Stimulated activated CD4-positive, alpha-beta T cell treated with anti-CD3 and anti-CD28 coated beads, Interleukin-12 subunit alpha, Interleukin-12 subunit beta, amount 100 ng/mL, for 24 hours (primary cell): ENCODE measurements at places on chromosomes 12 and 14.

GRCh38 chr12:91327889-91328288 lies 145.3 kb upstream of the DCN start:
- DNase-seq = no peak

GRCh38 chr12:24864796-24865125 lies 84.1 kb downstream of the BCAT1 start:
- no peak for DNase-seq

GRCh38 chr14:64950889-64951288 lies 8.3 kb upstream of the GPX2 start:
- no peak for DNase-seq

DNA sequence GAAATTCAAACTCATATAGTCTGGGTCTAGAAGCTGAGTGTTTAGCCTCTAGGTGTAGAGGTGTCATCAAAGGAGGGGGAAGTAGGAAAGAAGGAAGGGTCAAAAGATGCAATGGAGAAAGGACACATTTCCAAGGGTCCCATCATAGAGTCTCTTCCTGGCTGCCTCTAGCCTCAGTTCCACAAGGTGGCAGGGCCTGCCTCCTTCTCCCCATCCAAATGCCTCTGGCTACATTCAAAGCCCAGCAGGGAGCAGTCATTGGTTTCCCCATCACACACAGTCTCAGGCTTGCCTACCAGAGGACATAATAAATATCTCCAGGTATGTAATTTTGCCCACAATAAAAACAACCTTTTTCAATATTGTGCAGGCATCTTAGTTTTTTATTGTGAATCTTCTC lies 2.1 kb upstream of the CCT2 start:
- DNase-seq = no peak

GRCh38 chr12:123532808-123533649 lies 490 bp downstream of the RILPL1 start:
- DNase-seq = no peak

DNA sequence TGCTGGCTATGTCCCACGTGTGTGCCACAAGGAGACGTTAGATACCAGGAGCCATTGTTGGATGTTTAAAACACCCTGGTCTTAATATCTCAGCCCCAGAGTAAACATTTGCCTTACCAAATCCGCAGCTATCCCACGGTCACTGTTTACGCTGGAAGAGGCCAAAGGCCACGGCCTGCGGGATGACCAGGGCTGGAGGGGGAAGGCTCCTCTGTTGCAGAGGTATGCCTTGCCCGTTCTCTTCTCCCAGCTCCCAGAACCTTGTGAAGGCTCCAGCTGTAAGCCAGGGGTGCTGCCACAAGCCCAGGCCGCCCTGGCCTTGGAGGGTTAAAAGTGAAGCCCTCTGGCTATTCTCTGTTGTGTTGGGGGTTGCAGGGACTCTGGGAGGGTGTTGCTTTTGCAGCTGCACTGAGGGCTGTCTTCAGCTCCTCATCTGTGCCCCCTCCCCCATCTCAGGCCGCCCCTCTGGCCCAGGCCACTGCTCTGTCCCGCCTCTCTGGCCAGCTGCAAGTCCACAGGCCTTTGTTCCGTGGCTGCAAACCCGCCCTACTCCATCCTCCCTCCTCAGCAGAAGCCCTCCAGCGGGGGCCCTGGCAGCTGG lies 2.5 kb downstream of the PLEKHG3 start:
- DNase-seq = no peak

DNA sequence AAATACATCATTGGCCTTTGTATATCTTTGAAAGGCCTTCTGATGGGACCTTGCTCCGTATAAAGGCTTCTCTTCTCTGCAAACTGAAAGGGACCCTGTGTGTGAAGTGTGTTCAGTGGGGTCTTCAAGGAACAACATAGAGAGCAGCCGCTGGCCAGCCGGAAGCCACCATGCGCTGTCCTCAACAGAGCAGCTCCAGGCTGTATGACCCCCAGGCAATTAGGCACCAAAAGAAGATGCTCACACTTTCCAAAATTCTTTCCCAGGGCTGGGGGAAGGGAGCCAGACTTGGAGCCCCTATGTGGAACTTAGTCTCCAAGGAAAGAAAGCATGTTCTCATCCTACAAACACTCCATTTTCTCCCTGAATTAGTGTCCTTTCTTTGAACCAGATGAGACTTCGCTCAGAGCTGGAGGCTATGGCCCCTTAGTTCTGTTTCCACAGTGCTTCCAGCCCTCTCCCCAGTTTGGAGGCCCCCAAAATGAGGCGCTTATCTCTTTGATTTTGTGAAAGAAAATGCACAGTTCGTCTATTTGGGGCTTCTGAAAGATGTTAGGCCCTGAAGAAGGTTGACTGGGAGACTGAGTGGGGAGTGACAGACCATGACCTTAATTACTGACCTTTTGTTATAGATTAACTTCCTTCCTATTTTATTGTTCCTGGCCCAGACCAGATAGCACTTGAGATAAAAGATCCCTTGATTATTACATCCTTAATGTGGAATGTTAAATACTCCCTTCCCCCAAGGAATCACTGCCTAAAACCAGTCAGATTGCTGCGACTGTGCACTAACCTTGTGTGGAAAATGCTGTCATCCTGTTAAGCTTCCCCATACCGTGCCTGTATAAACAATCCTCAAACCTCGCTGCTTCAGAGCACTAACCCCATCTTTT lies 128.3 kb upstream of the FGD4 start:
- no peak for DNase-seq

GRCh38 chr12:70598467-70599193 lies 38.6 kb downstream of the PTPRB start:
- DNase-seq = no peak

DNA sequence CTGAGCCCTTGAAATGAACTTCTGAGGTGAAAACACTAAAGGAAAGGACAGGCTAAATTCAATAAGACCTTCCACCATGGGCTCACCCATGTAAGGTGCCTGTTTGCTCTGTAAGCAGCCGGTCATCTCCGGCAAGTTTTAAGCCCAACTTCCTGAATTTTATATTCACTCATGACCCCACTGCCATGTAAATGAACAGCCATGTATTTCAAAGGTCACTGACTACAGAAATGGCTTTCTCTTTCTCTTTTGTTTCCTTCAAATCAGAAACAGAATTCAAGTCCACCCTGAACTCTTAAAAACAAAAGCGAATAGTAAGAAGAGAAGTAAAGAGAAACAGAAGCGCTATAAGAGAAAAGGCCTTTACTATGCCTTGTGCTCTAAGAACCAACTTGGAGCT lies 61.7 kb upstream of the OVCH1 start:
- DNase-seq = no peak

DNA sequence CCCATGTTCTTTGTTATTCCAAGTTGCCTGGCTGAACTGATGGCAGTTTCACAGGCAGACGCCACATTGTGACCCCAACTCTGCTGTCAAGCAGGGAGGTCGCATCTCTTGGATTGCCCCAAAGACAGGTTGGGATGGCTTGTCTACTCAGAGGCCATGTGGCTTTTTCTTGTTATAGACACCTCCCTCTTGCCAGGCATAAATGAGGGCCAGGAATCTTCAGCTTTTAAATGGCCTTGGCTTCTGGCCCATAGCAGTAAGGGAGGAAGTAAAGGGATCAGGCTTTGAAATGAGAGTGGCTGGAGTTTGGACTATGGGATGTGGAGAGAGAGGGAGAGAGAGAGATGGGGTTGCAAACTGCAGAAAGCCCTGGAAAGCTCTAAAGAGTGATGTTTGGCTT lies 215.0 kb downstream of the TBX5 start:
- no peak for DNase-seq

GRCh38 chr12:6234214-6234613 lies 34.0 kb downstream of the CD9 start:
- no peak for DNase-seq
